ENCODE measurements at places on chromosomes 1 and 21. TPM values are rescaled to one million over a fixed set of nuclear protein-coding genes. Genes with fewer than 3 reads are reported as not detected.

The GJA9 gene
- not detected for total RNA-seq

The SLC44A3 gene
- total RNA-seq, result 0.32 TPM

The PALMD gene
- total RNA-seq, result 46.2 TPM

The PAQR7 gene
- 2.3 TPM for total RNA-seq
